ENCODE measurements at places on chromosomes 12 and 14.

- DNase-seq: no peak
These were observed 10.1 kb downstream of the HNRNPC start for GRCh38 chr14:21258889-21259787.

DNA sequence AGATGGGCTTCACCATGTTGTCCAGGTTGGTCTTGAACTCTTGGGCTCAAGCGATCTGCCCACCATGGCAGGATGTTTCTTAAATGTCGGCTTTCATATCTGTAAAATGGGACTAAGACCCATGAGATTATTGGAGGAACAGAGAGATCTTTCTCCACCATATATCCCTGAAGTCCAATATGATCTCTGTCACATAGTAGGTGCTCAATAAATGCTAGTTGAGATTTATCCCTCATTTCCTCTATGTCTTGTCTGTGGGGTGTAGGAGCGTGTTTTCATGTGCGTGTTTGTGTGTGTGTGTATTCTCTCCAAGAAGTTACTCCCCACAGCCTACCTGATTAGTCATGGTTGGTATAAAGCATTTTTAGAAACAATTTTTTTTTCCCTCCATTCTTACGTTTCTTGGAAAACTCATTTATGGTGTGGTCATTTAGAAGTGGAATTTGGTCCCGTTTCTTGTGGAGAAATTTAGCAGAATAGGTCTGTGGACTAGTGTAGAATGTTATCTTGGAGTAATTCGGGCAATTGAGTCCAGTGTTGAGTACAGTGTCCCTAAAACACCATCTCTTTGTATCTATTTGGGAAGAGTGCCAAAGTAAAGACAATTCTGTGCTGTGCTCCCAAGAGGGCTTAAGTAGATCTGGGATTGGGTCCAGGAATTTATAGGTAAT is 4.3 kb downstream of the STRAP start:
- no peak for DNase-seq

- no peak for DNase-seq
These were observed 19.0 kb downstream of the RACGAP1 start for GRCh38 chr12:50006280-50006679.

DNA sequence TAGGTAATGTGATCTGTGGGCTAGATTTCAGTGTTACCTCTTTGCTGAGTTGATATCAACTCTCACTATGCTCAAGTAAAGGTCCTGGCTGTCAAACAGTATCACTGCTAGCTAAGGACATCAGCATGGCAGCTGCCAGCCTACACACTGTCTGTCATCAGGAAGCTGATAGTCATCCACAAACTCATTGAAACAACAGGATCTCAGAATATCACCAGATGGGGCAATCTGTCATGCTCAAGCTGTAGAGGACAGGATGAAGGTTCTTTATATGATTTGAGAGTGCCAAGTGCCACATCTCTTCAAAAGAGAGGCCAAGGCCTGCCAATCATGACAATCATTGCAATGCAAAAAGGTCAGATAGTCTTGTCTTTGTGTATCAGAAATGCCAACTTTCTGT is 811.5 kb upstream of the SEL1L start:
- DNase-seq: no peak

DNA sequence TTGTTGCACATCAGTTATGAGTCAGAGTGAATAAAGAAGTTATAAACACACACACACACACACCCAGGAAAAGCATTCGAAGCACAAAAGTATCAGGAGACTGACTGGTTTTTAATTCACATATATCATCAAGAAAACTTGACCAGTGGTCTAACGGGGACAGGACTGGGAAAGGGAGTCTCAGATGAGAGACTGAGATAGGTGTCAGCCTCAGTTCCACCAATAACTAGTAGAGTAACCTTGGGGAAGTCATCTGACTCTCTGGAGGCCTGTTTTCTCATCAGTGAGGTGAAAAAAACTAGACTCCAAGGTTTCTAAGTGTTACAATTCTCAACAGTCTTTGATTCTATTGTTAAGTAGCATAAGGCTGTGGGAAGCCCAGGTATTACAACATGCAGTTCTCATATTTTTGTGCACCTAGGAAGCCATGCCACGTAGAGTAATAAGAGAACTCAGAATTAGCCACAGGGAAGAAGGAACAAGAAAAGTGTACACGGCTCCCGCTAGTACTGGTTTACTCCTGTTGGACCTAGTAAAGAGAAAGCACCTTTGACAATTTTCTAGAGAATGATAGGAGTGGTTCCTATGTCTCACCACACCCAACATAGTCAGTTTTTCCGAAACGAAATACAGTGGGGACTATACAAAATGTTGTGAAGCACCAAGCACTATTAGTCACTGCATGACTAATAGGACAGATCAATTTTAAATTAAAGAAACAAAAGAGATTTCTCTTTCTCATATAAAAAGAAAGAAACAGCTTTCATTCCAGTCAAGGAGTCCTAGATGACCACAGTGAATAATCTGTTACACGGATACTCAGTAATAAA is 5.0 kb downstream of the PPTC7 start:
- peak; percentile 59 for DNase-seq

- no peak for DNase-seq
These were observed 62.8 kb upstream of the EGLN3 start for GRCh38 chr14:34013721-34014060.

DNA sequence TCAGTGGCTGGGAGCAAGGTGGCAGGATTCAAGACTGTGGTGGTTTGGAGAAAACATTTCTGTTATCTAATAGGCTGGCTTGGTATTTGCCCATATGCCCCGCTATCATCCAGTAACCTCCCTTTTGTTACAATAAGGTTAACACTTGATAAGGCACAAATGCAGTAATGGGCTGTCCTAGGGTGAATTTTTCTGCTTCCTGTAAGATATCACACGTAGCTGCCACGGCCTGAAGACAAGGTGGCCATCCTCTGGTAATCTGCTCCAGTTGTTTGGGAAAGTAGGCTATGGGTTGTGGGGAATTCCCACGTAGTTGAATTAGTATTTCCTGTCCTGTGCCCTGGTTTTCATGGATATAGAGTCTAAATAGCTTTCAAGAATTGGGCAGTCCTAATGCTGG is 23.1 kb downstream of the ANG start:
- DNase-seq: no peak

Measured in skeletal muscle cell (primary cell).